ENCODE measurements at places on chromosomes 13 and 19.

- peak; percentile 11 for DNase-seq
Measured at GRCh38 chr19:13689085-13689484, 75.2 kb upstream of the MRI1 start.

DNA sequence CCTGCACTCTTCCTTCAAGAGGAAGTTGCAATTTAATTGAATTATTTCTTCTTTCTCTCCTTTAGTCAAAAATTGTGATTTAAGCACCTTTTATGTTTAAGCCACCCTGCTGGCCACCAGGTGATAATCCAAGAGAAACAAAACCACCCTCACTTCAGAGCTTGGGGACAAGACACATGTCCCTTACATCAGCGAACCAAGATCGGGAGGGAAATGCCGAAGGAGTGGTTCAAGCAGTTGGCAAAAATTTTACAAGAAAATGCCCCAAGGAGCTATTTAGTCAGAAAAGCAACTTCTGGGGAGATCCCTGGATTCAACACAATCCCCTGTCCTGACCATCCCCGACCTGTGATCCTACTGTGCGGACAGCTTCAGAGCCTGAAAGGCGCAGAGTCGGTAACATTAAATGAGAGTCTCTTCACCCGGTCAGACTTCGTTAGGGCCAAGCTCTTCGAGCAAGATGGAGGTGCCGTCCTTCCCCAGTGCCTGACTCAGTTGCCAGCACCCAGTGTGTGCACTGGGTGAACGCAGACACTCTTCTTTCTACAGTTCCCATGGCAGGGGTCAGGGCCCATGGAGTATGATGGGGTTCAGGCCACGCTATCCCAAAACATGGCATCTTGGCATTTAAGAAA lies 78.6 kb upstream of the TM9SF2 start:
- no peak for DNase-seq

GRCh38 chr19:38496603-38497487 lies 63.4 kb downstream of the RYR1 start:
- DNase-seq: no peak

GRCh38 chr13:20903164-20903475 lies 574 bp upstream of the XPO4 start:
- DNase-seq: no peak

- DNase-seq: no peak
Measured at GRCh38 chr13:43482641-43483040, 304.1 kb downstream of the ENOX1 start.

DNA sequence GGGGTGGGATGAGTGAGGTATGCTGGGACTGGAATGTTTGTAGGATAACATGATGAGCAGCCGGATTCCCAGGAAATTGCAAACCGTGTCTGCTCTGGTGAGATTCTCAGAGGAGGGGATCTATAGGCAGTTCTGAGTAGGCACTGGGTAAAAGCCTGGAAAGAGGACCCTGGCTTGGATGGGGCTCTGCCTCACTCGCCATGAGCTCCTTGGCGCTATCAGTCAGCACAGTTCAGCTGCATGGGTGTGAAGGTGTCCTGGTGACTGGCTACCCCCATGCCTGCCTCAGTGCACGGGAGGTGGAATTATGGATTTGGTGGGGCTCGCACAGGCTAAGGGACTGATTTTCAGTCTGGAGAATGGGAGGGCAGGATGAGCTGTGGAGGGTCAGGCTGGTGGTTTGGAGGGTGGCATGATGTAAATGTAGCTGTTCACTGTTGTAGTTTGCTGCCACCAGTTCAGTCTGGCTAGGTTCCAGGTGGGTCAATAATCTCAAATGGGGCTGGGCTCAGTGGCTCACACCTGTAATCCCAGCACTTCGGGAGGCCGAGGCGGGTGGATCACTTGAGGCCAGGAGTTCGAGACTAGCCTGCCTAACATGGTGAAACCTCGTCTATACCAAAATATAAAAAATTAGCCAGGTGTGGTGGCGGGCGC lies 9.2 kb upstream of the ZNF627 start:
- DNase-seq: no peak
